Daoy (cell line): ENCODE measurements at places on chromosomes 1 and 21. TPM values are rescaled to one million over a fixed set of nuclear protein-coding genes. Genes with fewer than 3 reads are reported as not detected.

DNA sequence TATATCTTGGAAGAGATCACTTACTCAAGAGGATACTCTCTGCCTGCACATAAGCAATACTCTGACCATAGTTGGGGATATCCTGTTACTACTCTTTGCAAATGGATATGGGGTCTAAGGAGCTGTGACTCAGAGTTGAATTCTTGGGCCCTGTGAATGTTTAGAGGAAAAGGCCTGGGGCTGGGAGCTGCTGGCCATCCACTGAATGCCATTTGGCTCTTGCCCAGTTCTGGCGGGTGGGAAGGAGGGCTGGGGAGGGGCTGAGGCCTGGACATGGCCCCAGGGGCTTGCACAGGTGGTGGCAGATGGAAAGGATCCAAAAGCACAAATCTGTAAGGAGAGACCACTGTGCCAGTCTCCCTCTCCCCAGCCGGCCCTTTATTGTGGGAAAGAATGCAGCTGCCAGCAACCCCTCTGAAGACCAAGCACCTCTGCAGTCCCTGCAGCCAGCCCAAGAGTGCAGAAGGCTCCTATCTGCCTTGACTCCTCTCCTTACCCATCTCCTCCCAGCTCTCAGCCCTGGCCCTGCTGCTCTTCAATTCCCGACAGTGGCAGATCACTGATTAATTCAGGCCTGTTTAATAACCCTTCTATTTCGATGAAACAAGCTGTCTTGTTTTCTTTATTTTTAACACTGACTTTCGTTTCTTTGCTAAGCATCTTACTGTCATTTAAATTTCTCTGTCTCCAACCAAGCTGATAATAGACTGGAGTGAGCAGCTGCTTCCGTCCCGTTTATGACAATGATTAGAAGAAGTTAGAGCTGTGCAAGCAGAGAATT is 12.1 kb downstream of the PLXNA2 start:
- peak; percentile 70 for DNase-seq

DNA sequence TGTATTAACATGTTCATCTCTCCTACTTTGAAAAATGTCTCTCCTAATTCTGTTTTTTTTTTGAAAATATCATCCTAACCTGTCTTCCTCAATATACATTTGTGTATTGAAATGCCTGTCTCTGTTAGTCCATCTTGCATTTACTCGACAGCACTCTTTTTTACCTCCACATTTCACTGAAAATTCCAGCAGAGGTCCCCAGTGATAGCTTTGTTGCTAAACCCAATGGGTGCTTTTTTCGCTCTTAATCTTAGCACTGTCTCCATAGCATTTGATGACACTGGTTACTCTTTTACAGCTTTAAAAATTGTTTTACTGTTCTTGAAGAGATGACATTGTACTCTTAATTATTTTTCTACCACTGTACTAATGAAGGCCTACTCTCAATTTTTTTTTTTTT is 10.8 kb downstream of the OSBPL9 start:
- peak; percentile 38 for DNase-seq

DNA sequence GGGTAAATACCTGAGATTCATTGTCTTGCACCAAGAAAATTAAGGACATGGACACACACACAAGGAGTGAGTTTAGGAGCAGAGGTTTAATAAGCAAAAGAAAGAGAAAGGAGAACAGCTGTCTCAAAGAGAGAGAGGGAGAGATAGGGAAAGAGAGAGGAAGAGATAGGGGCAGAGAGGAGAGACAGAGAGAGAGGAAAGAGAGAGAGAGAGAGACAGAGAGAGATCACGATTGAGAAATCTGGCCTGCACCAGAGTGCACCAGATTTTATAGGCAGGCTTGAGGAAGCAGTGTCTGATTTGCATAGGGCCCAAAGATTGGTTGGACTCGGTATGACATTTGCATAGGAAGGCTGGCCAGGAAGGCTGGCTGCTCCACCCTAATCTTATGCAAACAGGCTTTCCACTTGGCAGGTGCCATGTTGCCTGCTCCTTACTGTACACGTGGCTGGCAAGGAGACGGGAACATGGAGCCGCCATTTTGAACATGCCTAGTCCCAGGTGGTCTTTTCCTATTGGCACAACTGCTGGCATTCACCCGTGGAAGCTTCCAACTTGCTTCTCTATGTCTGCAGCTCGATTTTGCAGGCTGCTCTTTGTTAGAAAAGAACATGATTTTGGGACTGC is 419.9 kb downstream of the ZP4 start:
- peak; percentile 89 for DNase-seq

GRCh38 chr1:191969290-191969689 is 189.0 kb upstream of the RGS18 start:
- DNase-seq: no peak

- no peak for DNase-seq
These were observed 128.0 kb upstream of the ERG start for GRCh38 chr21:38626306-38626705.

DNA sequence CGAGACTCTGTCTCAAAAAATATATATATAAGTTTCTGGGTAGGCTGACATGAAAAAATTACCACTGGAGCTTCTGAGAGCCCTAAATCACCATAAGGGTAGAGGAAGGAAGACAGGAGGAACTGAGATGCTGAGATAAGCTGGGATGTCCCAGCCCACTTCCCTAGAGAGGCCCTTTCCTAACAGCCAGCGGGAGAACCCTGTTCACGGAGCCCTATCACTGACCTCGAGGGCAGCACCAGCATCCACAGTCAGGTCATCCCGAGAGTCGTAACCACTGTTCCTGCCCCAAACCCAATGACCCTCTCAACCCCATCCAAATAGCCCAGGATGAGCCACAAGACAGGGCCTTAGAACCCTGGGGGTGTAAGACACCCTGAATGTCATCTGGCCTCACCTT is 77.5 kb downstream of the CD34 start:
- DNase-seq: no peak

DNA sequence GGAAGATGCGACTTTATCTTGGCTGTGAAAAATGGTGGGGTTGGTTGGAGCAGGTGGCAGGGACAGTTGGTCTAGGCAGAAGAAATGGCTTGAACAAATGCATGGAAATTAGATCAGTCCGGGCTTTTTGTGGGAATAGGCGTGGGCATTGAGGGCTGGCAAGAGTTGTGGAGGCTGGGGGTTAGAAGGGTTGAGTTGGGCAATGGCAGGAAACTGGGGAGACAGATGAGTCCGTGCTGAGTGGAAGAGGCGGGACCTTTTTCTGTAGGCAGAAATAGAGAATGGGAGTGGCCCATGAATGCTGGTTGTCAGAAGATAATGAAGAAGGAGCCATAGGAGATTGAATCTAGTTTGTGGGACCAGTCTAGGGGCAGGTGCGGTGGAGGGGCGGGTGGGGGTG is 6.9 kb downstream of the PDPN start:
- DNase-seq: peak; percentile 51

GRCh38 chr1:151246786-151247185 is 7.7 kb upstream of the PSMD4 start:
- DNase-seq: no peak

DNA sequence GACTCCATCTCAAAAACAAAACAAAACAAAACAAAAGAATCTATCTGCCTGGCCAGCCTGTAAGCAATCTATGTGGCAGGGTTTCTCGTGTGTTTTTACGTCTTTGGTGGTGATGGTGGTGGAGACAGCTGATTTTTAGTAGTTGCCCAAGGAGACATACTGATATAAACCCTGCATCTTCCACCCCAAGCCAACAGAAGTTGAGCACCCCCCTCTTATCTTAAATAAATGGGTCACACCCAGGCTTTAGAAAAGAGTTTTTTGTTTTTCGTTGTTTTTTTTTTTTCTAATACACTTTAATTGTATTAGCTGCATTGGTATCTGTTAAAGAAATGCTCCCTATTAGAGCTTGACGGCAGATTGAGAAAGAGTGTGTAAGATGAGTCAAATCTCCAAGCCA is 134.7 kb downstream of the GLUL start:
- DNase-seq: no peak

- DNase-seq: no peak
These were observed 12.6 kb downstream of the KIAA0040 start for GRCh38 chr1:175179837-175180590.

- DNase-seq: no peak
These were observed 176.3 kb upstream of the NFIA start for GRCh38 chr1:60906039-60906438.

- DNase-seq: no peak
These were observed 28.3 kb downstream of the SLC19A2 start for GRCh38 chr1:169457443-169457842.

GRCh38 chr1:53687901-53688300 is 51.1 kb downstream of the GLIS1 start:
- no peak for DNase-seq

GRCh38 chr21:44542716-44543115 is 2.7 kb upstream of the KRTAP10-1 start:
- no peak for DNase-seq

DNA sequence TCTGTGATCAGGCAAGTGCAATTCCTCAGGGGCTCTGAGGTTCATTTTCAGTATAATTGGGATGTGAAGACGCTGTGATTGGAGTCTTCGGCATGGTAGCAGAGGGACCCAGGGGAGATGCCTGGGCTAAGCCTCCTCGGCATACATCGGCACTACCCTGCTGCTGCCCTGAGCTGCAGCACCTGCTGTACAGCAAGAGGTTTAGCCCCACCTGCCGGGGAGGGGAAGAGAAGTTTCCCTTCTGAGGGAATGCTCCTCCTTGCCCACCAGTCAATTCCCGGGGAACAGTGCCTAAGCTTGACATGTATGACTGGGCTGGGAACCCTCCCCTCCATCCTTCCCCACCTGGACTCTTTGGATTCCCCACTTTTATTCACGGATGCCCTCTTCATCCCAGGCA is 24.9 kb downstream of the CNIH3 start:
- peak; percentile 45 for DNase-seq

DNA sequence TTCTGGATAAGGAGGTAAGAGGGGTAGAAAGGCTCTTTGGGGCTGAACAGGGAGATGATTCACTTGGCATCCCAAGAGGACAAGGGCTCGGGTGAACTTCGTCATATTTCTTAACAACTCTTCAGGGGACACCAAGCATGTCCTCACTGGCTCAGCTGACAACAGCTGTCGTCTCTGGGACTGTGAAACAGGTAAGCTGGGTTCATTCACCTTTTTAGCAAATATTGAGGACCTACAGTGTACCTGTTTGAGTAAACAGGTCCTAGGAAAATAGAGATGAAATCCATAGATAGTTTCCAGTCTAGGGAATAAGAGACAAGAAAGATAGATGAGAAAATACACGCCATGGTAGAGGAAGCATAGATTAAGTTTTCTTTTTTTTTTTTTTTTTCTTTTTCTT is 2.1 kb downstream of the EIF3I start:
- DNase-seq: no peak

DNA sequence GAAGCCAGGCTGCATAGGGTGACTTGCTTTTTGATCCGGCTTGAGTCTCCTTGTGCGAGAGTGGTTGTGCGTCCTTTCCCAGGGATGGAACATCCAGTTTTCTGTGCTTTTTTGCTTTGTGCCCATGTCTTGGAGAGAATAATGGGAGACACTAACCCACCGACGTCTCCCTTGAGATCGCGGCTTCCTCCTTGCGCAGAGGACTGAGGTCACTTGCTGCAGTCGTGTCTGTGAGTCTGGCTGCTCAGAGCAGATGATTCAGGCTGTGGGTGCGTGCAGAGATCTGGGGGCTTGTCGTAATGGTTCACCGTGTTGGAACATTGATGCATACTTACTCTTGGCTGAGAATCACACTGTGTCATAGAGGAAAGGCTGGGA is 164.5 kb upstream of the CACNA1E start:
- DNase-seq: peak; percentile 58

DNA sequence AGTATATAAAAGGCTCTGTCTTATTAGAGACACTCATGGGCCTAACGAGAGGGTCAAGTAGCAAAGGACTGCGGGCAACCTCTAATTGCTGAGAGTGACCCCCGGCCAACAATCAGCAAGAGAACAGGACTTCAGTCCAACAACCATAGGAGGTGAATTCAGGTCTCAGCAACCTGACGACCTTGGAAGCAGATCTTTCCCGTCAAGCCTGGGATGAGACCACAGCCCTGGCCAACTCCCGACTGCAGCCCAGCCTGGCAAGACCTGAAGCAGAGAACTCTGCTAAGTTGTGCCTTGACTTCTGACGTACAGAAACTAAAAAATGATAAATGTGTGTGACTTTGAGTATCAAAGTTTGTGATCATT is 5.7 kb downstream of the ECHDC2 start:
- no peak for DNase-seq

GRCh38 chr1:215005656-215006345 is 76.7 kb upstream of the KCNK2 start:
- DNase-seq: no peak

ILDR2 gene
- 9.6 and 15.7 TPM in 2 replicates for total RNA-seq

LCE1D gene
- not detected in 2 replicates for total RNA-seq

ABCA4 gene
- total RNA-seq: 0.36 and 0.80 TPM in 2 replicates

IL22RA1 gene
- not detected in 2 replicates for total RNA-seq
